Cardiac muscle cell (in vitro differentiated cells and primary cell): ENCODE measurements at places on chromosomes 13 and 19. TPM values are rescaled to one million over a fixed set of nuclear protein-coding genes. Genes with fewer than 3 reads are reported as not detected.

DNA sequence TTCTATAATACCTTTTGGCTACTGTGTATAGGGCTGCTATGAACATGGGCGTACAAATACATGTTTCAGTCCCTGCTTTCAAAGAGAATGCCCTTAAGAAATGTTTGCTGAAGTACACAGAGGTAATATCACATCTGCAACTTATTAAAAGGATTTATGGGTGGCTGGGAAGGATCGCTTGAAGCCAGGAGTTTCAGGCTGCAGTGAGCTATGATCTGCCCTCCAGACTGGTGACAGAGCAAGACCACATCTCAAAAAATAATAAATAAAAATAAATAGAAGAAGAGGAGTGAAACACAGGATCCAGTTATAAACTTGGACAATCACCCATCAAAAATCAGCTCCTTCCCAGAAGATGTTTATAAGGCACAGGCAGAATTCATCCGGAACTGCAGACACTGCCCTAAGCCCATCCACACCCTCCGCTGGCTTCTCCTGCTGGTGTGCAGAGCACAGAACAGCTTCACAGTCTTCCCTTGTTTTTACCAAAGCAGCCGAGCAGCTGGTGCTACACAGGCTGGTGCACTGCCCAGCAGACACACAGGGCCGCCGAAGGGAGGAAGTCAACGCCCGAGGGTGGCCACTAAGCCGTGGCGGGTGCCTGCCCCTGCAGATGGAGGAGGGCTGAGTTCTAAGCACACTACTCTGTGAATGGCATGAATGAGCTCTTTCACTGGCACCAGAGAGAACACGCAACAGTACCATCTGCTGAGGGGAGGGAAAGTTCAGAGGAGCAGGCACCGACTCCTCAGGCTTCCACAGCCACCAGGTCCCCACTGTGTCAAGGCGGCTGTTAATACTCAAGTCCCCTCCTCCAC lies 44.0 kb downstream of the BRD4 start:
- DNase-seq = no peak

DNA sequence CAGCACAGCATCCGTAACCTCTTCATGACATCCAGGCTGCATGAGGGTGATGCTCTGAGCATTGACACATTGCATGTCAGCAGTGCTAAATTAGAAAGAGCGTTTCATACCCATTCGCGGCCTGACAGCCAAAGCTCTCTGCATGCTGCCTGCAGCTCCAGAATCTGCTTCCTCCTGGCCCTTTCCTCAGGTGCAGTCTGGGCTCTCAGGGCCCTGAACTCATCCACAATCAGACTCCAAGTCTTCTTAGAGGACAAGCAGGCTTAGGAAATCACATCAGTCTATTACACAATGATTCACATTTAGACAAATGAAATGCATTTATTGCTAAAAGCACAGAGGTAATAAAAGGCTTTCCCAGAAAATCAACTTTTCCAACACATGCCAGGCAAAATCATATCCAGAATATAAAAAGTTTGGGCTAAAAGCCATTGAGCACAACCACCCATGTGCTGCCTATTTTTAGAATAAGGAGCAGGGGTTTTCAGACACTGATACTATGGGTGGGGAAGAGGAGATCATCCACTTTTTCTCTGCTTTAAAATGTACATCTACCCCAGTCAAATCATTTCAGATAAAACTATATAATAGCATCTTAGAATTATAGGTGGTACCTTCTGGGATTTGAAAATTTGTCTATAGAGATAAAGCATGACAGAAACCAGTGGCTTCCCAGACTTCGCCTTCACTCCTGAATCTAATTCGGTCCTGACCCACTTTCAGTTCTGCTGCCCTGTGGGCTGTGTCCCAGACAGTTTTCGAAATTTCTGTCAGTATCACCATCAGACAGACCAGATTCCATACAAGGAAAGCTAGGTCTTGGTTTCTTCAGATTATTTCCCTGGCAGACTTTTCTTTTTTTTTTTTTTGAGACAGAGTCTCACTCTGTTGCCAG lies 109.3 kb downstream of the COL4A2 start:
- DNase-seq = no peak

DNA sequence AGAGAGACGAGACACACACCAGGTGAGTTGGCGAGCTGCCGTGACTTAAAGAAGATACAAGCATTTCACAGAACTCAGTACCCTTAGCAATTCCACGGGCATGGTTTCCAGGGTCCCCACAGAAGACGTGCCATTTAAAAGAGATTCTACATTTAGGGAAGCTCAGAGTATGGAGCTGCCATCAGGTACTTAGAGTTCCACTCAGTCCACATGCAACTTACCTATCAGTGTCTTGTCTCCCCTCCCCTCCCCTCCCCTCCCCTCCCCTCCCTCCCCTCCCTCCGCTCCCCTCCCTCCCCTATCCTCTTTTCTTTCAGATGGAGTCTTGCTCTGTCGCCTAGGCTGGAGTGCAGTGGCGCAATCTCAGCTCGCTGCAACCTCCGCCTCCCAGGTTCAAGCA lies 12.2 kb downstream of the ZNF30 start:
- no peak for DNase-seq

DNA sequence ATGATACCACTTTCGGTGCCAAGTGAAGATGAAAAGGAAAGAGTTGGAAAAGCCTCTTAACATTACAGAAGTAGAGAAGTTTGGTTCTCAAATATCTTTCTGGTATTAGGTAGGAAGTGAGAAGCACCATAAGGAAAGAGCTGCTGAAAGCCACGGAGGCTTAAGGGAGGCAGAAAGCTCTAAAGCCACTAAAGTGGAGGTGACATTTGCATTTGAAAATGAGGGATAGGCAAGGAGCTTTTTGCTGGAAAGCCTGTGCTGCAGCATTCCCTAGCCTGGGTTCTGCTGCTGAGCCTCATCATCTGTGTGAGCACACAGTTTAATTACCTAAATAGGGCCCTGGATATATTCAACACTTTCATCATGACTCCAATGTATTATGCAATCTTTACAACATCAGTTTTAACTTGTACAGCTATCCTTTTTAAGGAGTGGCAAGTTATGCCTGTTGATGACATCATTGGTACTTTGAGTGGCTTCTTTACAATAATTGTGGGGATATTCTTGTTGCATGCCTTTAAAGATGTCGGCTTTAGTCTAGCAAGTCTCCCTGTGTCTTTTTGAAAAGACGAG lies 315.4 kb downstream of the RBM26 start:
- no peak for DNase-seq

DNA sequence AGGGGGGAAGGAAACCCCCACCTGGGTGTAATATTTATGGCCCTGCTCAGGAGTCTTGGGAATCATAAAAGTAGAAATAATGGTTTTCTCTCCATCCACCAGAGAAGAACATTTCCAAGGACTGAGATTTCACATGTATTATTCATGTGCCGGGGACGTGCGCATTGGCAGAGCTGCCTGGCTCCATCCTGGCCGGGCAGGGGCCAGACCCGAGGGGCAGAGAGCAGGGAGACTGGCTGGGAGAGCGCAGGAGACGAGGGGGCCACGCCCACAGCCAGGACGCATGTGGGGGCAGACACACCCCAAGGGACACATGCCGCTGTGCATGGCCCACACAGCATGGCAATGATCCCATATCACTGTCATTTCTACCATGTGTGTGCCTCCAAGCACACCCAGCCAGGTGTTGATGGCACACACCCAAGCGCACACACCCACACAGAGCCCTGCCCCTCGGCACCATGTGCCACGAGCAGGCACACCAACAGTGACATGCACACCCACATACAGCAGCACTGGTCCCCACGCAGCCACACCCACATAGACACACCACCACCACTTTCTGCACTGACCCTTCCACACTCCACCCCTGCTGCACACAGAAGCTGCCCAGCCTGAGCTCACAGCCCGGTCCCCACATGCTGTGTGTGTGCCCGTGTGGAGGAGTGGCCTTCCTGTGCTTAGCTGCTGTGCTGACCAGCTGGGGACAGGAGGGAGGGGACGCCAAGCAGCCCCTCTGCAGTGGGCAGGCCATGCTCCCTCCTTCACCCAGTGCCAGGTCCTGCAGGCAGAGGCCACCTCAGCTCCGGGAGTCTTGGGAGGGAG lies 39.3 kb downstream of the CEBPG start:
- no peak for DNase-seq

DNA sequence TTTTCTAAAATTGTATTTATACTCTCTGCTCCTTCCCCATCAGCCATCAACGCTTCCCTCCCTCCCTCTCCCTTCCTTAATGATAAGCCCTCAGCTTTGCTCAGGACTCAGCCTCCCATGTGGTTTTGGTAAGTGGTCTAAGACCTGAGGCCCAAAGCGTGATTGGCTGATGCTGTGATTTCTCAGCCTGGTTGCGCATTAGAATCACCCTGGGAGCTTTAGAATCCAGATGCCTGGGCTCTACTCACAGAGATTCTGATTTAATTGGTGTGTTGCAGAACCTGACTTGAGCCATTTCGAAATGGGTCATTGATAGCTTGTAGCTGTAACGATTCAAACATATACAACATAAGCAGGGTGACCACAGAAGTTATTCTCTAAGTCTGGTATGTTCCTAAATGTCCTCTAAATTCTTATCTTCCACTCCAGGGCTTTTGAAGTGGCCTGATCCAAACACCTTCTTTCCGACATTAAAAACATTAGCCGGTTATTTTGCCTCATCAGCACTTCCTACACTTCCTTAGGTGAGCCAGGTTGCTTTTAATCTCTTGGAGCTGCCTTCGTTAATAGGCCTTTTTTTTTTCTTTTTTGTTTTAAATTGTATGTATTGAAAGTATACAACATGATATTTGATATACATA lies 60.6 kb downstream of the LRCH1 start:
- no peak for DNase-seq

GRCh38 chr19:53865918-53866864 lies 1.5 kb upstream of the MYADM start:
- peak; percentile 76 for DNase-seq

- DNase-seq = no peak
Measured at GRCh38 chr13:20457670-20458069, 68.0 kb downstream of the CRYL1 start.

GRCh38 chr19:30222992-30223865 lies 149.0 kb upstream of the ZNF536 start:
- DNase-seq = no peak

GRCh38 chr19:22735911-22736645 lies 47.9 kb downstream of the ZNF99 start:
- no peak for DNase-seq

- no peak for DNase-seq
Measured at GRCh38 chr19:6378486-6378885, 2.8 kb upstream of the PSPN start.

- DNase-seq = no peak
Measured at GRCh38 chr19:14402332-14403144, 16.6 kb downstream of the DDX39A start.

- no peak for DNase-seq
Measured at GRCh38 chr19:10141973-10142372, 22.3 kb upstream of the EIF3G start.

DNA sequence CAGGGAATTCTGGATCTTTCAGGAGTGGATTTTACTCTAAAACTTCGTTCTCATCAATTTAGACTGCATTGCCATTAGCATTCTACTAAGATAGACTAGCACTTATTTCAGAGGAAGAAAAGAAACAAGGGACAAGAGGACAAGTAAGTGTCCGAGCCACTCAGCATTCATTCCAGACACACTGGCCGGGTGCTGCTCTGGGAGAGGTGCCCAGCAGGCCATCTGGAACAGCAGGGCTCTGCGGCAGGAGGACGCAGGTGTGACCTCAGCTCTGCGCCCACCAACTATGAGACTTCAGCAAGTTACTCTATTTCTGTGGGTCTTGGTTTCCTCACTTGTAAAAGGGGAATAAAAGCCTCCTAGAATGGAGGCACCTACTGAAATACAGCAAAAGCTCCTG lies 4.2 kb downstream of the EPS15L1 start:
- DNase-seq = no peak

- DNase-seq = no peak
Measured at GRCh38 chr19:51926426-51926783, 867 bp upstream of the ZNF613 start.

- no peak for DNase-seq
Measured at GRCh38 chr13:54513254-54513653, 1484.6 kb downstream of the OLFM4 start.

The KLF1 gene
- total RNA-seq = 0.51 and 2.2 TPM in 2 replicates

The SPC24 gene
- total RNA-seq = 15.8 and 127 TPM in 2 replicates

The CGB2 gene
- not detected in 2 replicates for total RNA-seq

The CYP2A6 gene
- total RNA-seq = 0.42 TPM in 1 of 2 replicates, not detected in the other
